ENCODE measurements at places on chromosomes 7 and 10.

DNA sequence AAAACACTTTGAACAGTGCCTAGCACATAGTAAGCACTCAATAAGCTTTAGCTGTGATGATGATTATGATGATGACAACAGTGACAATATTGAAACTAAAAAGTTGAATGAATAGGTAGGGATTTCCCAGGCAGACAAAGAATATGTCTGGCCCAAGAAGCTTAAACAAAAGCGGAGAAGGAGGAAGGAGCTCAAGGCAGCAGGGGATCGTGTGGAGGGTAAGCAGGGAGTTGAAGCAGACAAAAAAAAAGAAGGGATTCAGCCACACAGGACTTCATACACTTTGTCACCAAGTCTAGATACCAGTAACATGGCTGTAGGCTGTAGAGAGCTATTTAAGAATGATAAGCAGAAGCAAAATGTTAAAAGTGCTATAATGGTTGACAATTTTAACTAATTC is 144.0 kb downstream of the CALN1 start:
- no peak for DNase-seq

GRCh38 chr7:85133560-85133959 is 53.3 kb downstream of the SEMA3D start:
- DNase-seq: no peak

DNA sequence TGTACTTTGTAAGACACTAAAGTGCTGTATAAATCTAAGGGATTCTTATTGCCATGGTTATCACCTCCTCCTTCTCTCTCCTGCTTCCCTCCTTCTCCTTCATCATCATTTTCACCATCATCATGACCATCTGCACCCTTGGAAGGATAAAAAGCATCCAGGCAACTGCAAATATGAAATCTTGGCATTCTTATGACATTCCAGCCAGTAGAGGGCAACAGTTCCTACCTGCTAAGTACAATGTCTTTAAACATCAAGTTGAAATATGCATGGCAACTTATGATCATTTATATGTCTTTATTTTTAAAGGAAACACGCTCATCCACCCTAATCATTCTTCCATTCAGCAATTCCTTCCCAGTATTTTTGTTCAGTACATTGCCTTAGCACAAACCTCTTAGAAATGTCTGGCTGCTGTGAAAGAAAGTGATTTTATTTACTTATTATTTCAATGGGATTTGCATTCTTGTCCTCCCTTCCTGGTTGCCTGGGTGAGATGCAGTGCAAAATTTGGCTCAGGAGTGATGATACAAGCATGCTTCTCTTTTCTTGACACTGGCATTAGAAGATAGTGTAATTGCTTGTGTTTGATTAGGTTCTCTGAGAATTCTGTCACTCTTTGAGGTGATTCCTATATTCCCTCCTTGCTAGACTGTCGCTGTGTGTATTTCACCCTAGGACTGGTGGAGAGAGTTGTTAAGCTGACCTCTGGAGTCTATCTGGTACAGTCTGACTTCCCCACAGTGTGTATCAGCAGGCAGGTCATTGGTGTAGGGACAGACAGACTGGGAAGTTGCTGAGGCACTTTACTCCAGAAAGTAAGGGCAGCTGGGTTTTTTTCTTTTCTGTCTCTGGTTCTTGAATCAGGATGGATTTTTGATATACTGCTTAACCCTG is 188.5 kb upstream of the BMPER start:
- no peak for DNase-seq

GRCh38 chr7:134562136-134562535 is 13.2 kb downstream of the AKR1B15 start:
- DNase-seq: no peak

DNA sequence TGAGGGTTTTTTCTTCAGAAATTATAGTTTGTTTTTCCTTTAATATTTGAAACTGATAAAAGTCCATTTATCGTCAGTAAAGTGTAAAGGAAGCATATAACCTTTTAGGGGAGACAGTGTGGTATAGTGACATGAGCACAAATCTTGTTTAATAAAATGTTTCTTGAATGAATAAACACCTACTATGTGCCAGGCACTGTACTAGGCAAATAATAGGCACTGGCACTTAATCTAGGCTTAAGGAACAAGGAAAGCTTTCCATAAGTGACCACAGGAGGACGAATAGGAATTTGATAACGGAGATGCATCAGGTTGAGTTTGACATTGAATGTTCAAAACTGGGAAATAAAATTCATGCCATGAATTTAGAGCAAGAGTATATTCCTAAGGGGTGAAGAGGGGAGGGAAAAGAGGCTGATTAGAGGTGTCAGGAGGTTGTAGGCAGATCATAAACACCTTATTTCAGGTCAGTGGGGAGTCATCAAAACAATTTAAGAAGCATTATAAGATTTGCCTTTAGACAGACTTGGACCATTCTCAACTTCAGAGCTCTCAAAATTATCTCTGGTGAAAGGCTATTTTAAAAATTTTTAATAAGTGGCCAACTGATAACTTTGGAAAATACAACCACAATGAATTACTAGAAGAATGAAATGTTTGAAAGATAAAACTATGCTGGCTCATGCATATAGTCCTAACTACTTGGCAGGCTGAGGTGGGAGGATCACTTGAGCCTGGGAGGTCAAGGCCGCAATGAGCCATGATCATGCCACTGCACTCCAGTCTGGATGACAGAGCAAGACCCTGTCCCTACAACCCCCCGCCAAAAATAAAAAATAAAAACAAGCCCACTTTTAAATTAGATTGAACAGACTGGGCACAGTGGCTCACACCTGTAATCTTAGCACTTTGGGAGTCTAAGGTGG is 22.4 kb downstream of the RALA start:
- no peak for DNase-seq

DNA sequence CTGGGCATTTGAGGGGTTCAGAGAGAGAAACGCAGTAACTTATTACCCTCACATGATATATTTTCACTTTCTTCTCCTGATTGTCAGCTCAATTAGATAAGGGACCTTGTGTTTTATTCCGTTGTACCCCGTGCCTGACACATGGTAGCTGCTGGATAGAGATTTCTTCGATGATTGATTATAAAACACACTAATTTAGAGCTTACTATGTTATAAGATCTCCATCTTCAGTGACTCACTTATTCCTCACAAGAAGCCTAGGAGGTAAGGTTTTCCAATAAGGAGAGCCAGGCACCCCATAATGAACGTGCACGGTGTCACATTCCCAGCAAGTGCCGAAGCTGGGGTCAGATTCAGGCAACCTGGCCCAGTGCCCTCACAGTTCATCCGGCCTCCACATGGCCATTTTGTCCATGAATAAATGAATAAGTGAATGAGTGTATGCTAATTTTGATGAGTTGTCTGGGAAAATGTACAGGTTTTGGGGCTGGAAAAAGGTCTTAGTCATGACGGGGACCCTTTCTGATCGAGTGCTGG is 138.1 kb upstream of the CDCA7L start:
- no peak for DNase-seq

DNA sequence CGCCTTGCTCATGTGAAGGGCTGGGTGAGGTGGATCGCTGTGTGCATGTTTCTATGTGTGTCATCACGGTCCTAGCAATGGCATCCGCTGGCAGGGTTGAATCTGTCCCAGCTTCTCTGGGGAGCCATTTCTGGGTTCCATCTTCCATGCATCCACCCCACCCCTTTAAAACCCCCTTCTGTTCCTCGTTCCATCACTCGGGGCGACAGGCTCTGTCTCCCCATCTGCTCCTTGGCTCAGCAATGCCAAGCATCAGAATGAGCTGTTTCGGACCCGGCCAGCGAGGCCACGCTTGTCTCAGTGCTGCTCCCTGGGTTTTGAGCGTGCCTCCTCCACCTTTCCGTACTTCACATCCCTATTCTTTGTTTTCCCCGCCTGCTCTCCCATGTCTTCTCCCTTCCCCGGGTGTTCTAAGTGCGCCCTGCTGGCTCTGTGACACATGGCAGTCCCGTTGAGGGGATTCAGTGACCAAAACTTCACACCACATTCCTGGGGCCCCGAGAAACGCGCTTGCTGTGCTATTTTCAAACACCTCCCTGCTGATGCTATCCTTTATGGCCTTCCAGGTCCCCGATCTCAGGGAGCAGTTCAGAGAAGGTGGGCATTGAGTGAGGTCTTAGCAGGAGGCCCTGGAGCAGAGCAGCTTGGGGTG is 554.1 kb upstream of the FOXK1 start:
- DNase-seq: no peak

DNA sequence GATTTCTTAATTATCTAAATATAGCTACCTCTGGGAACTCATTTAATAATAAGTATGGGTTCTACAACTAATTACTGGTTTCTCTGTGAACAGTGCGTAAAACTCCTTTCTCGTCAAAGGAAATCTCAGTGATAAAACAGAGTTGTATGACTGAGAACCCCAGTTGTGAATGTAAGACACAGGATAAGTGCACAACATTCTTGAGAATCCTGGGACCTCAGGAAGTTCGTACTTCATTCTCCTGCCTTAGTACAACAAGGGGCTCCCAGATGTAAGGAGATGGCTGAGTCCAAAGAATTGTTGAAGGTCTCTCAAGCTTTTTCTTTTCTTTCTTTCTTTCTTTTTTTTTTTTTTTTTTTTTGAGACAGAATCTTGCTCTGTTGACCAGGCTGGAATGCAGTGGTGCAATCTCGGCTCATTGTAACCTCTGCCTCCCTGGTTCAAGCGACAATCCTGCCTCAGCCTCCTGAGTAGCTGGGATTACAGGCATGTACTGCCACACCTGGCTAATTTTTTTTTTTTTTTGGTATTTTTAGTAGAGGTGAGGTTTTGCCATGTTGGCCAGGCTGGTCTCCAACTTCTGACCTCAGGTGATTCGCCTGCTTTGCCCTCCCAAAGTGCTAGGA is 12.5 kb downstream of the DENND10 start:
- no peak for DNase-seq

DNA sequence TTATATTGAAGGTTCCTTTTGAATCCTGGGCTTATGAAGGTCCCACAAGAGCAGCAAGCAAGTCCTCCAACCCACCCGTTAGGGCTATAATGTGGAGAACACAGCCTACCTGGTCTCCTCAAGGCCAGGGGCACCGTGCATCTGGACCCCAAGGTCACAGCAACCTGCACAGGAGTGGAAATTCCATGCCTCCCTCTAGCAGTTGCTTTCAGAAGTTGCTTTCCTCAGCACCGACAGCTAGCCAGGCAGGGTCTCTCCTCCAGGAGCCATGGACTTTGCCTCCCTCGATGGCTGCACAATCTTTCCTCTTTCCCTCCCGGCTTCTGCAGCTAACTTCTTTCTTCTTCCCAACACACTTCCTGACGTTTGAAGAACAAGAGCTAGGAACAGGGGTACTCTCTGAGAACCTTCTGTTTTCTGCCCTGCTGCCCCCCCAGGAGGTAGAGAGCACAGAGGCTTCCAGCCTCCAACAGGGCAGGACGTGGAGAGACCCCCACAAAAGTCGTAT is 149.8 kb downstream of the PTPN20 start:
- DNase-seq: no peak

DNA sequence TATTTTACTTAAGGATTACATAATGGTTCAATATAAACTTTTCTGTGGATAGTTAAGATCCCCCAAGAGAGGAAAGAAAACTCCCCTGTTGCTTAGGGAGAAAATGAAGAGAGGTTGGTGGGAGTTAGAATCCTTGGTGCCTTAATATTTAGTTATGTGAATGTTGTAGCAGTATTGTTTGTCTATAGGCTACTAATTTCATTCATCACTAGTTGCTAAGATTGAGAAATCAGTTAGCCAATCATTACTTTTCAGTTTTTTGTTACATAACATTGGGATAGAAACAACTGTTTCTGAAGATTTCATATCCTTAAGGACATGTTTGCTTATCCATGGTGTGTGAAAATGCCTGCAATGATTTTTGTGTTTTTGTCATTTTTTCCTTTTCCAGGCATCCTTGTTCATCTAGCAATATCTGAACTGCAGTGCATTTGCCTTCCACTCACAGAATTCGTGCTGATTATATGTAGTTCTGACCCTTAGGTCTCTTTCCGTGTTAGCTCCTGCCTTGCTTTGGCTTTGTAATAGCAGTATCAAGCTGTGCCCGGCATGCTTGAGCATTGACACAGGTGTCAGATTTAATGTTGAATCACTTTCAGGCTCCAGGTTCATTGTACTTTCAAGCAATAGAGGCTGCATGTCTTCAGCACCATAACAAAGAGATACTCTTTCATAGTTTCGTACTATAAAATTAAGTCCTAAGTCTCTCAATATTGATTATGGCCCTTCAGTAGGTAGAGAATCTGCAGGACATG is 85.0 kb downstream of the PODXL start:
- no peak for DNase-seq

DNA sequence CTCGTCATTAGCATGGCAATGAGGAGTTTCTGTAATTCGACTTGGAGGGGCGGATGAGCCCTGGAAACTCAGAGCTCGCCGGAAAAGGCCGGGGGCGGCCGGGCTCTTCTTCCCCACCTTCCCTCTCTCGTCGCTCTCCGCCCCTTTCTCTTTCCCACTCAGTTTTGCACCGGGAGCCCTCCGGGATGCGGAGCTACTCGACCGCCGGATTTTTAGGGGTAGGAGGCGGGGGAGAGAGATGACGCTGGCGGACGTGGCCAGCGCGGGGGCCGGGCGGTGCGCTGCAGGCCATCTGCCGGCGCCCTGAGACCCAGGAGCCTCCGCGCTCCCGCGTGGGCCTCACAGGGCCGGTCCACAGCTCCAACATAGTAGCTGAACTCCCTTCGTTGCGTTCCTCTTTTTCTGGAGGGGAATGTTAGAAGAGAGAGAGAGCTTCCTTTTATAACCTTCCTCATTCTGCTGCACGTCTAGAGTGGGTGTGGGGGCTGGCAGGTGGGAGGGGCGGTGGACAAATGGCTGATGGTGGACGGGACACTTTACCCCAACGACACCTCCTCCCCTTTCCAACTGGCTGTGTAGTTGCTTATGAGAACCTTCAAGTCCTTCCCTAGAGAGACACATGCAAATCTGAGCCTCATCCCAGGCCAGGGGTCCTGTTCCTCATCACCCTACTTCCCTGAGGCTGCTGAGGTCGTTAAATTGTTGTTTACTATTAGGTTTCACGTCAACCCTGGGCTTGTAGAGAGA is 1.1 kb upstream of the HOXA1 start:
- no peak for DNase-seq

GRCh38 chr7:92809397-92809759 is 27.0 kb downstream of the CDK6 start:
- DNase-seq: no peak

DNA sequence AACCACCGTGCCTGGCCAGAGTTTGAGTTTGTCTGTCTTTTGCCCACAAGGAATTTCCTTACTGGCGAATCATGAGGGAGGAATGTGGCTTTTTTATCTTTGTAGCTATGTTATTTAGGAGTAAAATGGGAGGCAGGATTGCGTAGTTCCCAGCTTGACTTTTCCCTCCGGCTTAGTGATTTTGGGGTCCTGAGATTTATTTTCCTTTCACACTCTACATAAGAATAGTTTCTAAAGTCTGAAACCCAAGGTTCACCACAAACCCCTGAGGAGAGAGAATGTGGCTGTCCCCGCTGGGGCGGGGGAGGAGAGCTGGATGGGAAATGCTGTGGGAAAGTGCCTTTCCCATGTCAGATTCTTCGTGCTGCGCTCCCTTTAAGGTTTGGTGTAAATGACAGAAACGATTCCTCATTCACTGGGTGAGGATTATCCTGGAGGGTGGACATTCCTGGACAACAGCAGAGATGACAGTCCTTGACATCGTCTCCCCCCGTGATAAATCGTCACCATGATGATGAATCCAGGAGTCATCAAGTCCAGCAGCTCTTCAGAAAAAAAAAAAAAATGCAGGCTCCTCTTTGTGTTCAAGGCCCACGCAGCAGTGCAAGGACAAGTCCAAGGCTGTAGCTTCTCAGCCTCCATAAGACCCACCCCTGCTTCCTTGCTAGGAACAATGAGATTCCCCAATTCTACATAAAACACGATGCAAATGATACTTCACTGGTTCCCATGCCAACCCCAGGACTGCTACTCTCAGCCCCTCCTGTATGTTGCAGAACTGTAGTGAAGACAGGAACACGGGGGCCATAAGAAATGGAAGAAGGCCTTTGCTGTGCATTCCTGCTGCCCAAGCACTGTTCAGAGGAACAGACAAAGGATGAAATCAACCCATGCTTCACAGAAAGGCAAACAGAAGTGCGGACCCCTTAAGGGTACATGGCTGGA is 233.1 kb downstream of the CCDC3 start:
- no peak for DNase-seq
